Activated B cell treated with CpG ODN at 0.5 μM for 24 hours (primary cell): ENCODE measurements at places on chromosomes 2 and 18. TPM values are rescaled to one million over a fixed set of nuclear protein-coding genes. Genes with fewer than 3 reads are reported as not detected.

The SCYGR2 gene
- not detected in 2 replicates for total RNA-seq

The GYPC gene
- 48.1 and 50.1 TPM in 2 replicates for total RNA-seq

- DNase-seq = no peak
- no peak overlapping the region for H3K4me3 ChIP-seq
- no peak overlapping the region for H3K27ac ChIP-seq
- H3K4me1 ChIP-seq = peaks cover 26% of the 10 kb centered on the region
These were observed 1.2 kb upstream of the RAD51AP2 start for GRCh38 chr2:17519486-17519885.

DNA sequence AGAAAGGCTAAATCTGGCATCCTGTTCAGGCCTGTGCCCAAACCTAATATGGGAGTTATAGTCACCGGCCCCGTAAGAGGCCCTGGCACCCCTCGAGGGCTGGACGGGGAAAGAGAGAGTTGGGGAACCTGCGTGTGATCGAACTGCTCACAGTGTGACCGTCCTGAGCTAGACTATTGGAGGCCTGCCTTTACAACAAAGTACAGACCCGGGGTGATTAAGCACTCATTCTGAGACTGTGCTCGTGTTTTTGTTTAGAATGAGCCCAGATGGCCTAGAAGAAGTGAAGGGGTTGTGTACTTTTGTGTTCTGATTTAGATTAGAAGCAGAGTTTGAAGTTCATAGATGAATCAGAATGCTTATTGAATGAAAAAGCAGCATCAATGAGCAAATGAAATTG lies 115.3 kb downstream of the ACOXL start:
- no peak overlapping the region for H3K4me3 ChIP-seq
- peaks cover 2% of the 10 kb centered on the region for H3K27me3 ChIP-seq
- H3K36me3 ChIP-seq = no peaks in the 10 kb centered on the region
- H3K27ac ChIP-seq = no peak overlapping the region
- H3K4me1 ChIP-seq = peaks cover 14% of the 10 kb centered on the region

The PJVK gene
- total RNA-seq = 2.0 and 3.1 TPM in 2 replicates

GRCh38 chr2:217857624-217858506 lies 144.9 kb downstream of the TNS1 start:
- no peaks in the 10 kb centered on the region for H3K36me3 ChIP-seq
- H3K27ac ChIP-seq = no peak overlapping the region

- no peak for DNase-seq
- H3K4me3 ChIP-seq = no peak overlapping the region
- H3K36me3 ChIP-seq = no peaks in the 10 kb centered on the region
- H3K4me1 ChIP-seq = peaks cover 20% of the 10 kb centered on the region
- H3K27me3 ChIP-seq = no peaks in the 10 kb centered on the region
These were observed 85.4 kb downstream of the FMNL2 start for GRCh38 chr2:152420363-152420762.

The DAPL1 gene
- total RNA-seq = not detected in 2 replicates

GRCh38 chr2:197828464-197829135 lies 24.2 kb downstream of the PLCL1 start:
- no peak overlapping the region for H3K27ac ChIP-seq
- H3K4me3 ChIP-seq = no peak overlapping the region
- H3K36me3 ChIP-seq = no peaks in the 10 kb centered on the region
- no peaks in the 10 kb centered on the region for H3K4me1 ChIP-seq

GRCh38 chr2:212213191-212213590 lies 325.4 kb downstream of the ERBB4 start:
- no peak overlapping the region for H3K27ac ChIP-seq
- no peak for DNase-seq
- H3K36me3 ChIP-seq = no peaks in the 10 kb centered on the region
- no peaks in the 10 kb centered on the region for H3K4me1 ChIP-seq

- no peak for DNase-seq
- no peak overlapping the region for H3K27ac ChIP-seq
- H3K27me3 ChIP-seq = no peaks in the 10 kb centered on the region
- H3K36me3 ChIP-seq = no peaks in the 10 kb centered on the region
These were observed 46.7 kb upstream of the ST6GAL2 start for GRCh38 chr2:106932644-106933043.

DNA sequence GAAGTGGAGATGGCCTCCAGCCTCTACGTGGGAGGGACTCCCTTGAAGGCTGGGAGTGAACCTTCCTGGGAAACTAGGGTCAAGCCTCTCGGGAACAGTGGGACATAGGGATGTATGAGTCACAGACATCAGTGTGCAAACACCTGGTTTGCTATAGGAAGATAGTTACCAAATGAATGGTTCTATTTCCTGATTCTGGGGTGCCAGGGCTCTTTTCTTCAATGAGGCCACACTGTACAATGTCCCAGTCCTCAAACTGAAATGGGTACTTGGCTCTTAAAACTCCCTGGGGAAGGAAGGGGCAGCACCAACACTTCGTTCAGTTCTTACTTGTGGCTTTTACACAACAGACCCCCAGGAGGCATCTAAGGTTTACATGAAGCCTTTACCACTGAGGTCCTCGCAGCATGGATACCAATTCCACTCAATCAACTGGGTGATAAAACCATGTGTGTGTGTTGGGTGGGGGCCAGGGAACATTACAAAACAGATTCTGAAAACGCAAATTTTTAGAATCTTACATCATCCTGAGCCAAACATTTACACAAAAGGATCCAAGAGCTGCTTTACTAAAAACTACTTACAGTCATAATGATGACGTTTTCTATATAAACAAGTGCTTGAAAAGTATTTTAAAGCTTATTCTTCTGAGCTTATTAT lies 10.4 kb downstream of the ERFE start:
- peaks cover 54% of the 10 kb centered on the region for H3K36me3 ChIP-seq
- peaks cover 2% of the 10 kb centered on the region for H3K4me1 ChIP-seq
- H3K27me3 ChIP-seq = peaks cover 9% of the 10 kb centered on the region
- no peak overlapping the region for H3K4me3 ChIP-seq

GRCh38 chr18:62328586-62329525 lies 3.7 kb downstream of the TNFRSF11A start:
- H3K4me1 ChIP-seq = peaks cover 20% of the 10 kb centered on the region
- no peak overlapping the region for H3K27ac ChIP-seq
- DNase-seq = no peak
- peaks cover 71% of the 10 kb centered on the region for H3K27me3 ChIP-seq

DNA sequence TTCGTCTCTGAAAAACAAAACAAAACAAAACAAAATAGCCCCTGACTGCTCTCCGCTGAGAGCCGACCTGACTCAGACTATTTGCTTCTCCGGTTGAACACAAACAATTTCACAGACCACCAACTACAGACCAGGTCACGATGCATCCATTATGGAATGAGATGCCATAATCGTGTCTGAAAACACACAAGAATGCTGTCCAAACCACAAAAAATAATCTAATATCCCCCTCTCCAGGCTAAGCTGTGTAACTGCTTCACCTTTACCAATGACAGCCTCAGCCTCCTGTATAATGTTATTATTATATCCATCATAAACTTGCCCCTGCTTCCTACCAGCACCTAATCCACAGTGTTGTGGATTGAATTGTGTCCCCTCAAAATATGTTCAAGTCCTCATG lies 114.7 kb downstream of the DNAH6 start:
- no peaks in the 10 kb centered on the region for H3K36me3 ChIP-seq
- H3K27ac ChIP-seq = no peak overlapping the region

- H3K4me3 ChIP-seq = no peak overlapping the region
- no peak for DNase-seq
- no peaks in the 10 kb centered on the region for H3K4me1 ChIP-seq
- H3K36me3 ChIP-seq = no peaks in the 10 kb centered on the region
These were observed 105.0 kb downstream of the FIGN start for GRCh38 chr2:163630836-163631235.

DNA sequence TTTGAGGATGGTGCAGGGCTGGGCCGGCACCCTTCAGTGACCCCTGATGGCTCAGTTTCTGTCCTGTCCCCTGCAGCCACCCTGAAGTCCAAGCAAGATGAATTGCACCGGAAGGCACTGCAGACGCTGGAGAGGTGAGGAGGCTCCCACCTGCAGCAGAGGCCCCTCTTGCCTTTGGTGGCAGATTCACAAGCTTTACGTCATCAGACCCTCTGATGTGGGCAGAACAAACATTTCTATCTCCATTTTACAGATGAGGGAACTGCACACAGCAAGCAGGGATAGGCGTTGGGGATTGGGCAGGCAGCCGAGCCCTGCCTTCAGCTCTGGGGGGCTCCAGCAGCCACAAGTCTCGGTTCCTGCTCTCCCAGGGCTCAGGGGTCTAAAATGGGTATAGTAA lies 107.7 kb upstream of the MCFD2 start:
- H3K4me1 ChIP-seq = no peaks in the 10 kb centered on the region
- H3K27me3 ChIP-seq = no peaks in the 10 kb centered on the region
- DNase-seq = no peak
- H3K4me3 ChIP-seq = no peak overlapping the region

DNA sequence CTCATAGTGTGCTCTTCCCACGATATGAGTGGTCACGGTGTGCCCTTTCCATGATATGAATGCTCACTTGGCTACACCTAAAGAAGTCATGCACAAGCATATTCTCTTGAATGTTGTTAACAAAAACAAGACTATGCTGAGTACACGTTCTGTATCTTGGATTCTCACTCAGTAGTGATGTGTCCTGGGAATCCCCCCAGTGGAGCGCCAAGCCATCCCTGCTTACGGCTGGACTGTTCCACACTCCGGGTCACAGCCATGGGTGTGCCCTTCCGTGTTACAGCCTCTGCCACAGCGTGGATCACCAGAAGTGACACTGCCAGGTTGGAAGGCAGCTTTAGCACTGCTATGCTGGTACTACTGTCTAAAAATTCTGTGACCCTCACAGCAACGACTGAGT lies 59.1 kb downstream of the TPO start:
- DNase-seq = no peak
- no peak overlapping the region for H3K27ac ChIP-seq
- H3K4me1 ChIP-seq = no peaks in the 10 kb centered on the region
- no peak overlapping the region for H3K4me3 ChIP-seq
- peaks cover 5% of the 10 kb centered on the region for H3K27me3 ChIP-seq
